ENCODE measurements at places on chromosomes 5 and 9.

- no peak for DNase-seq
Measured at GRCh38 chr5:149581931-149582768, 852 bp downstream of the ARHGEF37 start.

DNA sequence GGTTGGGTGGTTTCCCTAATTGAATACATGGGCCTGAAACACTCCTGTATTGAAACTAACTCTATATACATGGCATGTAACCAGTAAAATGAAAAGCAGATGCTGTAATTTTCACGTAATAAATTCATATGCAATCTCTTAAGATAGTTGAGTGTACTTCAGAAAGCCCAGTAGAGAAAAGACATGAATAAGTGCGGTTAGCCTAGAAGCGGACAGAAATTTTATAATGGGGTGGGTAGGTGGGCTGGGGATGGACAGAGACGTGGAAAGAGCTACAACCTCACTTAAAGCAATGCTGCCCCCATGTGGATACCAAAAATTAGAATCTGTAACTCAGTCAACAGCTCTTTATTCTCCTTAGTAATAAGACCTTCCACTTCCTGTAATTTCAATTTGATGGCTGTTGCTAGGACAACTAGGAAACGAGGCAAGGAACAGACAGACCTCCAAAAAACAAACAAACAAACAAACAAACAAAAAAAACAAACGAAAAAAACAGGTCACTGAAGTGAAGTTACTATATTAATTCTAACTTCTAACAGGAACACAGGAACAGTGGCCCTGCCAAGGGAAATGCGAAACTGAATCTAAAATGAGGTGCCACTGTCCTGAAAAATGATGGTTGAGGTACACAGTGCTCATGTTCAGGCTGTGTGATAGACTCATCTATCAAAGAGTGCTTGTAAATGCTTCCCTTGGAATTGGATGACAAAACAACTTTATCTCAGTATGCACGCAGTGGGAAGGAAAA is 103.4 kb upstream of the GNA14 start:
- no peak for DNase-seq

GRCh38 chr5:39376293-39376714 is 12.0 kb upstream of the C9 start:
- DNase-seq: no peak

DNA sequence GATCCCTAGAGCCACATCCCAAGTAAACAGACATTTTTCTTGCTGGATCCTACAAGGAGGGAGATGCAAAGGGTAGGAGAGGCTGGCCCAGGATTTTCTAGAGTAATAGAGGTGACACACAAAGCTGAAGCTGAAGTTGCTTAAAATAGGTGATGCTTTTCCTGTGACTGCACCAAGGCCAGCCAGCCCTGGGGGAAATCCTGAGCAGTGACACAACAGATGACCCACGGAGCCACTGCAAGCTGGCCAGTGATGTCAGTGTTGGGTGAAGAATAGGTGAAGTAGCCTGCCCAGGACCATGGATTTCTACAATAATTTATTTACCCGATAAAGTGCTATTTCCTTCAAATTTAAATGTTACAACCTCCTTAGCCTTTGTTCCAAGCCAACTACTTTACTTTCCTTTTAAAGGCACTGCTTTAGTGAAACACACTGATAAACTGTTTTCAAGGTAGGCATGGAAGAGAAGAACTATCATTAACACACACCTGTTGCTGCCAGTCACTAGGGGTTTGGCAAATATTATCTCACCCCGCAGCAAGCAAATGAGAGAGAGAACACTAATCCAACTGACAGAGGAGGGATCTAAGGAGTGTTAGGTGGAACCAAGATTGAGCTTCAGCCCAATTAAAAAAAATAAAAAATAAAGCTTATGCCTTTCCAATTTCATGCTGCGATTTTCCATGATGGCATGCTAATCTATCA is 123.5 kb downstream of the CTNND2 start:
- DNase-seq: no peak
